ENCODE measurements at places on chromosomes 7 and 10.

DNA sequence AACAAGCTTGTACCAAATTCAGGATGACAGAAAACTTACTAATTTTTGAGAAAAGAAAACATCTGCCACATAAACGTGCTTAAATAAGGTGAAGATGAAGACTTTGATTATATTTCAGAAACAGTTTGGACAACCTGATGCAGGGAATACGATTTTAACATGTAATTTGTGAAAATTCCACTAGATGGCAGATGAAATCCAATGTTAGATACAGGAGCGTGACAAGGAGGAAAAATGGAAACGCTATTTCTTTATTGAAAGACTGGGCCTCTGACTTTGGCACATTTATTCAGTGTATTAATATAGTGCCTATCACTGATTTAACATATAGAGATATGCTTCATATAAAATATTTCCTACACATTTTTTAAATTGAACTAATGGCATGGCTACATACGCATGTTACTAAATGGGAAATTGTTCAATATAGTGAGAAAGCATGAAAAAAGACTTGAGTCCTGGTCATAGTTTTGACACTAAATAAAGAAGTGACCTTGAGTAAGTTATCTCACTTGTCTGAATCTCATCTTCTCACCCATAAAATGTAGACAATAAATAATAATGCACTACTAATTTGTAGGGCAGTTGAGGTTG, 60.7 kb downstream of the CD36 start:
- peak; percentile 9 for DNase-seq

GRCh38 chr7:131182446-131183058, 145.1 kb upstream of the MKLN1 start:
- DNase-seq, result no peak

DNA sequence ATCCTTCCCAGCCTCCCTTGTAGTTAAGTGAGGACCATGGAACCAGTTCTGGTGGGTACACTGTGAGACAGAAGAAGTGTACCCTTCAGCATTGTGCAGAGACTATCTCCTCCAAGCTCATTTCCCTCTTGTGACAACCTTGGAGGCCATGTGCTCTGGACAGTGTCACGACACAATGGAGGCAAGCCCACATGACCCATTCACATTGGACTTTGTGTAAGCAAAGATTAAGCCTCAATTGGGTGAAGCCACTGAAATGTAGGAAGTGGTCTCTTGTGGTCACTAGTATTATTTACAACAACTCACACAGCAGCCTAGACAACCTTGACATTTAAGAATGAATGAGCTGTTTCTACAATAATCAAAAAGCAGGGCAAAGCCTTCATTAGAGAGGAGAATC, 124.2 kb downstream of the INHBA start:
- DNase-seq, result no peak

DNA sequence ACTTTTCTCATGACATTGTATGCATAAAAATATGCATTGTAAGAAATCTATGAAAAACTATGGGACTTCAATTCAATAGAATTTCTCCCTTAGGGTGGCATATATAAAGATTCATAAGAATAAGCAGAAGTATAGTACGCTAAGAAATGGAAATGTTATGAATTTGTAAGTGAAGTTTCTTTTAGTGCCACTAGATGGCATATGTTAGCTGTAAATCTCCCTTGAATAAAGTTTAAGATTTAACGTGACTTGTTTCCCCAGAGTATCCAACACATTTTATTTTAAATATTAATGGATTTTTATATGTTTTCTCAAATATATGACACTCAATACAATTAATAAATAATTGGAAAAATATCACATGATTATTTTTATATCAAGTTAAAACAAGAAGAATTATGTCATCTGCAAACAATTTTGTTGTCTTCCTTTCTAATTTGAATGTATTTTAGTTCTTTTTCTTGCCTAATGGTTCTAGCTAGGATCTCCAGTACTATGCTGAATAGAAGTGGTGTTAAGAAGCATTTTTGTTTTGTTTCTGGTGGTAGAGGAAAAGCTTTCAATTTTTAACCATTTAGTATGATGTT, 287.2 kb downstream of the HGF start:
- peak; percentile 26 for DNase-seq

DNA sequence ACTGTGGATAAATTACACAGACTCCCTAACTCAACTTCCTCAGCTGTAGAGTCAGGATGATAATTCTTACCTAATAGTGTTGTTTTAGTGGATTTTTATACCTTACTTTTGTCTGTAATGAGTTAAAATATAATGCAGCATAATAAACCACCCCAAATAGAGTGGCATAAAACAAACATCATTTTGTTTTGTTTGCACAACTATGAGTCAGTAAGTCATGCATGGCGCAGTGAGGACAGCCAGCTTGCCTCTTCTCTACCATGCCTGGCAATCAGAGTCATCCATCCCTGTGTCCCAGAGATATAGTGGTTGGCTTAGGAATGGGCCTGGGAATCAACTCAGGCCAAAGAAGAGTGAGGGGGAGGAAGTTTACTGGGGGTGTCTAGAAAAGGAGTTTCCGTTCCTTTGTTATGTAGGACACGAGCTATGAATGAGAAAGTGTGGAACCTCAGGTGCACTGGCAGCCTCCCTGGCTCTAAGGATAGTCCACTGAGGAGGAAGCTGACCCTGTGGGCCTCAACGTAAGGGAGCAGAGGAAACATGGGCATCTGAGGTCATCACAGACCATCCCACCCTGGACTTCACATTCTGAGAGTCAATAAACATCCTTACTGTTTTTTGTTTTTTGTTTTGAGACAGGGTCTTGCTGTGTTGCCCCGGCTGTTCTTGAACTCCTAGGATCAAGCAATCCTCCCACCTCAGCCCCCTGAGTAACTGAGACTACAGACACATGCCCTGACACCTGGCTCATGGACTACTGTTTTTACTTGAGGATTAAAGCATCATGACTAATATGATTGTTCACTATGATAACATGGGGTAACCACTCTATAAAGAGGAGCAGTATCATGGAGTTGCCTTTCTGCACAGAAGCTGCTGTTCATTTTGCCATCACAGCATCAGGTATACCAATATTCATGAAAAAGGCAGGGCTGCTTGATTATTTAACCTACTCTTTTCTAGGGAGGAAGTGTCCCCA, 21.0 kb upstream of the GRB10 start:
- DNase-seq, result no peak

DNA sequence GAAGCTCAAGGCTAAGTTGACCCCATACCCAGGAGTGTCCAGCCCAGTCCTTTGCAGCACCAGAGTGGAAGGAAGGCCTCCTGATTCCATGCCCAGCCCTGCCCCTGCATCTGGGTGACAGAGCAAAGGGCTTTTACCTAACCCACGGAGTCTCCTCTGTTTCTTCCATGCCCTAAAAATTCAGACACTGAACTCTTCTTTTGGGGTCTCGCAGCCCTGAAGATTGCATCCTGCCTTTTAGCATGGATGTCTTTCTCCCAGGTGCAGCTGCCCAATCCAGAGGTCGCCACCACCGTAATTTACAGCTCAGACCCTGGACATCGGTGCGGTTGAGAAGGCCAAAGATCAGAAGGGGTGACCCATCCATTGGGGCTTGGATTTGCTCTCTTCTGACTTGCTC, 50.8 kb downstream of the CXCL12 start:
- DNase-seq, result no peak

DNA sequence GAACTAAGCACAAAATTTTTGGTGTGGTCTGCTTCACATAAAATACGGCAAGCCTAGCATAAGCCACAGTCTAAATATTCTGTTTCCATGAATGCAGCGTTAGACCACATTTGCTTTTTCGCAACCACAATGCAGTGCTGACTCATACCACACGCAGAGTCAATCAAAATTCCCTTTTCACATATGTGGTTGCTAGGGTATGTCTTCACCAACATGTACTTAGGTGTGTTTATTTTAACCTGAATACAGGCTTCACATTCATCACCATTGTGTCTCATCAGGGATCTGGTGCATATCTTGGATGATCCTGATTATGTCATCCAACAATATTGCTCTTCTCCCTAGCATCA, 90.8 kb downstream of the CHN2 start:
- DNase-seq, result no peak

GRCh38 chr10:33190406-33190805, 144.1 kb downstream of the NRP1 start:
- DNase-seq, result no peak

- no peak for DNase-seq
Observed at GRCh38 chr10:119166118-119166500, 595 bp upstream of the SFXN4 start.

GRCh38 chr10:103747193-103747865, 108.0 kb downstream of the SH3PXD2A start:
- DNase-seq, result no peak

DNA sequence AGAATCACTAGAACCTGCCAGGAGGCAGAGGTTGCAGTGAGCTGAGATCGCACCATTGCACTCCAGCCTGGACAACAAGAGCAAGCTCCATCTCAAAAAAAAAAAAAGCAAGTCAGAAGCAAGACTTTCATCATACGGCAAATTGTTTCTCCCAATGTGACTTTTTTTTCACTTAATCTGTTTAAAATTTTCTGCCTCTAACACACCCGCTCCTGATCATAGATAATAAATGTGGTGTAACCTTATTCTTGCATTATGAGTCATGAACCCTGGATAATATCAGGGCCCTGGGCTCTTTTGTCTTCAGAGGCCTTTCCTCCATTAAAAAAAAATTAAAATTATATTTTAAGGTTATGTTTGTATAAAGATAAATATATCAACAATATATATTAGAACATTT, 111.4 kb upstream of the JCAD start:
- no peak for DNase-seq

DNA sequence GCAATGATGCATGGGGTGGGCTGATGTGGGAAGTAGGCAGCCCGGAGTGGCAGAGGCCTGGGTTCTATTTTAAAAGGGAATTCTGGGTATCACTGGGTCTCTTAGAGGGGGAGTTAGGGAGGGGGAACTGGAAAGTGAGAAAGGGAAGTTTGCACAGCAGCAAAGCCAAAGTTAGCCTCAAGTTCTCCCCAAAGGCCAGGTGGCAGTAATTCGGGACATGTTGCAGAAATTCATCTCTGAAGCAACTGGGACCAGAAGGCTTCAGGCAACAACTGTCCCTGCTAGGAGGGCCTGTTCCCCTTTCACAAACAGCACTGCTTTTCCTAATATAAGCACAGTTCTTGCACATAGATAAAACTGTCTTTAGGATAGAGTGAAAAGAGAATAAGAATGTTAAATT, 67.4 kb downstream of the NOD1 start:
- no peak for DNase-seq

- DNase-seq, result no peak
Observed at GRCh38 chr7:80181411-80181810, 46.8 kb downstream of the GNAI1 start.

- no peak for DNase-seq
Observed at GRCh38 chr7:39394105-39394680, 172.0 kb upstream of the YAE1 start.

- peak; percentile 20 for DNase-seq
Observed at GRCh38 chr7:141737118-141737835, 881 bp upstream of the SSBP1 start.

GRCh38 chr10:54607983-54608382, 193.0 kb downstream of the PCDH15 start:
- no peak for DNase-seq

- DNase-seq, result no peak
Observed at GRCh38 chr10:20622531-20623211, 274.4 kb downstream of the NEBL start.

Data from GM10248 (cell line).